ENCODE measurements at places on chromosomes 6 and 20.
A peak's percentile ranks its signal among the peaks of the same experiment; 100 is the strongest.

DNA sequence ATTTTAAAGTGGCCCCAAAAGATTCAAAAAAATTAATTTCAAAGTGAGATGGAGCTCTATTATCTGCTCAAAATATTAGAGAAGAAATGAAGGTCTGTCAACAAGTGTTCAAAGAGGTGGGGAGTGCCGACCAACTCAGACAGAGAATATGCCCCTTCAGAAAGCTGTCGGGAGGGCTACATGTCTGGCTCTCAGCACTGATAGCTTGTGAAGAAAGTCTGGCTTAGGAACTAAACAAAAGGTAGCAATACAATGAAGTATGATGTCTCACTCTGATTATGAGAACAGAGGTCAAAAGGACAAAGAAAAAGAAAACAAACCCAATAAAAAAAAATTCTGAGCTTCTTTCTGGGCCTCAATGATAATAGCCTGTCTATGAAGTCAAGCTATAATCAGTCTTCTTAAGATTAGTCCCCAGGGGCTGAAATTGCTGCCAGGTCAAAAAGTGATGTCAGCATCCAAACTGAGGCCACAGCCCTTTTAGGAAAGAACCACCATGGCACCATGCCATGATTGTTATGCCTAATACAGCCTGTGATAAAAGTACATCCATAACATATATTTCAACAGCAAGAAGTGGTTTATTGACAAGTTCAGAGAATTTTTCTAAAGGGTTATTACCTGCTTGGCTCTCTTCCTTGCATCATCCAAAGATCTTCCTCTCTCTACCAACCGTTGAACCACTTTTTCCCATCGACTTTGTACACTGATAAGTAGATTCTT is 150.9 kb downstream of the DST start:
- no peak for DNase-seq

DNA sequence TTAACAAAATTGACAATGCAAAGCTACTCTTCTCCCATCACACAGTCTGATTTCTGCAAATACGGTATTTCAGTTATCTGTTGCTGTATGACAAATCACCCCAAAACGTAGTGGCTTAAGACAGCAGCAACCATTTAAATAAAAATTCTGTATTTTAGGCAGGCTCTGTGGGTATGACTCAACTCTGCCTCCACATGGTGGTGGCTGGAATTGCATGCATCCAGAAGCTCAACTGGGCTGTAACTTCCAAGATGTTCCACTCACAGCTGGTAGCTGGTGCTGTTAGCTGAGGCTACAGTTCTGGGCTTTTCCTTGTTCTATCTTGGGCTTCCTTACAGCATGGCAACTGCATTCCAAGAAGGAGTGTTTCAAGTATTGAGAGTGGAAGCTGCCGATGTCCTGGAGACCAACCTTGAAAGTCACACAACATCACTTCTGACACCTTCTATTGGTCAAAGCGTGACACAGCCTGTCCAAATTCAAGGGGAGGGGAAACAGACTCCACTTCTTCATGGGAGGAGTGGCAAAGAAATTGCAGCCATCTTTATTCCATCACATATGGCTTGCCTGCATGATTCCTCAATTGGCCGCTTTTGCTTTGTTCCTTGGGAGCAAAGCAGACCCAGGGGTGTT is 39.7 kb upstream of the TULP1 start:
- peak; percentile 24 for DNase-seq

DNA sequence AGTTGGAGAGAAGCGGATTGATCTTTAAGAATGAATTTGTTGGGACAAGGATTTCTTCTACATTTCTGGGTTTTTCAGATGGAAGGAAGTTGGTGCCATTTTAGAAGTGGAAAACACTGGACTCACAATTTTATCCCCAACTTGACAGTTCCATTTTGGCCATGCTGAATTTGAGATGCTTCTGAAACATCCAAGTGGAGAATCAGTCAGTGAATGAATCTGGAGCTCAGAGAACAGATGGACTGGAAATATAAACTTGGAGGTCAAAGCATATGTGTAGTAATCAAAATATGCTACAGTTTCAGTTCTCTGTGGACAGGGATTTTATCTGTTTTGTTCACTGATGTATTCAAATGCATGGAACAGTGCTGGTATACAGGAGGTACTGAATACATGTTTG is 89.9 kb downstream of the KCNQ5 start:
- no peak for DNase-seq

- DNase-seq, result no peak
These were observed 23.9 kb downstream of the C20orf203 start for GRCh38 chr20:32649697-32650400.

- DNase-seq, result no peak
These were observed 2.2 kb downstream of the TFAP2A start for GRCh38 chr6:10412461-10413261.

DNA sequence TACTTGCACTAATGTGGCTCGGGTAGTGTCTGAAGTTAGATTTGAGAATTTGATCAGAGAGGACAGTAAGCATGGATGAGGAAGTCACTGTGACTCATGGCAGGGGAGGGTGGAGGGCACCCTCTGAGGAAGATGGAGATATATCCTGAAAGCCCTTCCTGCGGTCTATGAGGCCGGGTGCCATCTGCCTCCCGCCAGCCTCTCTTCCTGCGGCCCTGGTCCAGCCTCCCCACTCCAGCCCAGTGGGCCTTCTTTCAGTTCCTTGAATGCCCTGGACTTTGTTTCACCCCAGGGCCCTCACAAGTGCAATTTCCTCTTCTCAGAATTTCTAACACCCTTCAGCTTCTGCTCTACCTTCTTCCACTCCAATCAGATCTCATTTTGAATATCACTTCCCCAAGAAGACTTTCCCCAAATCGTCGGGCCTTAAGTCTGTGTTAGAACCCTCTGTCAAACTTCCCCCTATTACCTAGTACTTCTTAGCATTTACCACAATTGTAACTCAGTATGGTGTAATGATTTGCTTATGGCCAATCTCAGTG is 20.2 kb upstream of the TNFAIP3 start:
- no peak for DNase-seq

- no peak for DNase-seq
These were observed 256.5 kb upstream of the PRND start for GRCh38 chr20:4465212-4465611.

DNA sequence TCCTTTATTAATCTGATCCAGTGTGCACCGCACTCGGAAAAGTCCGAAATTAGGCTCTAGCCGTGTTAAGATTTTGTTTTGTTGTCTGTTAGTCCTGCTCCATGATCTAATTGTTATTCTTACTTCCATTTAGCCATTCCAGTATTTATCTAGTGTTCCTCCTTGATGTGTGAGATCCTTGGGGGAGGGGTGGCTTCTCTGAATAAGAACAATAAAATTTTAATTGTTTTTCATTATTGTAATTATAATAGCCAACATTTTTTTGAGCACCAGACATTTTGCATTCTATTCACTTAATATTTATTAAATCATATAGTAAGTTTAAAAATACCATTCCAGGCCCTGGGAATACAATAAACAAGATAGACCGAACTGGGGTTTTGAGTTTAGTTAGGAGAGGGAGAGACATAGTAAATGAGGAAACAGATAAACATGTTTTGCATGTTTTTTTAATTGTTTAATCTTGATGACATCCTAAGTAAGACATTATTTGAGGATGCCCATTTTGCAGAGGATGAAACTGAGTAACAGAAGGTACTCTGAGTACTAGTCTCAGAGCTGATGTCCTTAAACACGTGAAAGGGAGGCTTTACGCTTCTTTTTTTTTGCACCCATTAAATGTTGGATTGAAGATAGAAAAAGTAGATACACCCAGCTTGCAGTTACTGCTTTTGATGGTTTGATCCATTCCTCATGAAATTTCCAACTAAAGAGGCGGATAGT is 1.2 kb downstream of the CBFA2T2 start:
- no peak for DNase-seq

DNA sequence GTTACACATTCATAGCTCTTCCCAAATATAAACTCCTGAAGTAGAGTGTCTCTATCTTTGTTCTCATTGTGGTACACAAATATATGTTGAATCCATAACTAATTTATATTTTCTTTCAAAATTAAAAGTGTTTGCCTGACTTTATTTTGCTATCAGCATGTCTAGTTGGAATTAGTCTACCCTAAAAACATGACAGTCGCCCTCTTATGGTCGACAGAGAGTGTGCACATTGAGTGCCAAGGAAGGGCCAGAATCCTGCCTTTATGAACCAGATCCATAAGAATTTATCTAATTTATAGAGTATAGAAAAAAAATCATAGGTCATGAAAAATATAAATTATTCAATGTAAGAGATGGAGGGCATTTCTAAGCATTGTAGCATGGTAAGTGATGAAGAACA is 12.3 kb upstream of the DEFB112 start:
- DNase-seq, result no peak

GRCh38 chr6:128271011-128271410 is 249.4 kb downstream of the PTPRK start:
- DNase-seq, result no peak

- no peak for DNase-seq
These were observed 77.0 kb downstream of the FOXA2 start for GRCh38 chr20:22507240-22507961.

GRCh38 chr20:36613974-36614373 is 8.4 kb downstream of the RAB5IF start:
- no peak for DNase-seq

DNA sequence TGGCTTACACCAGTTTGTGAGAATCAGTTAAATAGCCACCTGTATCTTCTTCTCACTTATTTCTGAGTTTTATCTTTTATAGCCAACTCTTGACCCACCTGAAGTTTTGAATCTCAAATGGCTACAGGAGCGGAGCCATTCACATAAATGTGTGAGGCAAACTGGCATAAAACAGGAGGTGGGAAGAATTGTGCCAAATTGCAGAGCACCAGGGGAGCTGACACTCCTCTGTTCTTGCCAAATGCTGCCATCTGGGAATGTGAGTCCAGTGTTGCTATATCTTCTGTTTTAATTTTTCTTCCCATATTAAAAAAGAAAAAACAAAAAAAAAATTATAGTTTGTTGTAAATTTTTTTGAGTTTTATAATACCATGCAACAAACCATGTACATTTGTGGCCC is 17.0 kb upstream of the RNF146 start:
- DNase-seq, result no peak

- DNase-seq, result no peak
These were observed 12.9 kb downstream of the SLC17A9 start for GRCh38 chr20:62965363-62965771.

GRCh38 chr6:30954631-30955366 is 14.0 kb downstream of the MUCL3 start:
- DNase-seq, result no peak

- DNase-seq, result no peak
These were observed 397 bp downstream of the WDR27 start for GRCh38 chr6:169701311-169701953.

- DNase-seq, result no peak
These were observed 17.1 kb downstream of the IFNGR1 start for GRCh38 chr6:137202078-137202477.

DNA sequence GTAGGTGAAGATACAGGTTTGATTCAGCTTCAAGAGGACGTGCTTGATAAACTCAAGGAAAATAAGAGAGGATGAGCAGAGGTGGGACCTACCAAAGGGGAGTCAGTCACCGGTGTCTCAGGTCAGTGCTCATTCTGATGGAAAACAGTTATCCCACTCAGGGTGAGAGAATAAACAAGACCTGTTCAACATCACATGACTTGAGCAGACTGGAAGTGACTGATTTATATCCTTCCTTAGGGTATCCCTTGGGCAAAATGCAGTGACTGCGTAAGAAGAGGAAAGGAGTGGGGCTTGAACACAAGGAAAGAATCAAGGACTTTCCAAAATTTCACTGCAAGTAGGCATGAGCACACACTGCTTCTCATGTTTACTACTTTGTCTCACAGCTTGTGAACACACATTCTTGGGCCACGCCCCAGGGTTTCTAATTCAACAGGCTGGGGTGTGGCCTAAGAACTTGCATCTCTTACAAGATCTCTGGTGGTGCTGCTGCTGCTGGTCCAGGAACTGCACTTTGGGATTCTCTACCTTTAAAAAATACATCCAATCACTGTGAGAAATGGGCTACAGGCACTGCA is 11.6 kb downstream of the CST3 start:
- DNase-seq, result no peak

GRCh38 chr6:114075777-114076176 is 104.8 kb upstream of the HDAC2 start:
- no peak for DNase-seq

- DNase-seq, result no peak
These were observed 30.9 kb upstream of the TULP1 start for GRCh38 chr6:35543459-35544193.

- no peak for DNase-seq
These were observed 8.1 kb downstream of the RANBP9 start for GRCh38 chr6:13703496-13703895.

DNA sequence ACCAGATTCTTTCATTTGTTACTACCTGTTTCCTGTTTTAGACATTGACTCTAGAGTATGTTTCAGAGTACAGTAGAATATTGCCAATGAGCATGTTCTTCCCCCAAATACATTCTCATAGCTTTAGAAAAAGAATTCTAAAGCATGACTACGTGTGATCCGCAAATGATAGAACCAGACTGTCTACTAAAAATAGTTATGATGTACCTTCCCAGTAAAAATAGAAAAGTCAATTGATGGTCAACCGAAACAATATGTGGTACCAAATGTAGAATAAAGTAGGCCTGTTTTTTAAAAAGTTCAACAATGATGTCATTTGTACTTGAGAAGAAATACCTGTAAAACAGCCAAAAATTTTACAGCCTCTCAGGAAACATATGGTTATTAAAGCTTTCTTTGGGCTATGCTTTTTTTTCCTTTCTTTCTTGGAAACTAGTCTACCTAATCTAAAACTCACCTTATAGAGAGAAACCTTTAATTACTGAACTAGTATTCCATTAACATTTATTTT is 130.1 kb upstream of the MTHFD1L start:
- no peak for DNase-seq

DNA sequence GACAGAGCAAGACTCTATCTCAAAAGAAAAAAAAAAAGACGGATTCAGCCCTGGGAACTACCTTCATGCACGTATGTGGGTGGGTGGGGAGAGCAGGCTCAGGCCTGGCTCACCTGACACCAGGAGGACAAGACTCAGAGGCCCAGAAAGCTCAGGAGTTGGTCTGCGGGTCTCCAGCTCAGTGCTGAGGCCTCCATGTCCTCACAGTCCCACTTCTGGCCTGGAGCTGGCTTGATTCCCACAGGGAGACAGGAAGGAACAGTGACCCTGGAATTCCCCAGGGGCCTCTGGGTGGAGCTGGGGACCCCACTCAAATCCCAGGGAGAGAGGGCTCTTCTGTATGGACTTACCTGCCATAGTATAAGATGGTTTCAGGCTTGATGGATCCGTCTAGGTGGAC is 15.6 kb downstream of the ADA start:
- no peak for DNase-seq

DNA sequence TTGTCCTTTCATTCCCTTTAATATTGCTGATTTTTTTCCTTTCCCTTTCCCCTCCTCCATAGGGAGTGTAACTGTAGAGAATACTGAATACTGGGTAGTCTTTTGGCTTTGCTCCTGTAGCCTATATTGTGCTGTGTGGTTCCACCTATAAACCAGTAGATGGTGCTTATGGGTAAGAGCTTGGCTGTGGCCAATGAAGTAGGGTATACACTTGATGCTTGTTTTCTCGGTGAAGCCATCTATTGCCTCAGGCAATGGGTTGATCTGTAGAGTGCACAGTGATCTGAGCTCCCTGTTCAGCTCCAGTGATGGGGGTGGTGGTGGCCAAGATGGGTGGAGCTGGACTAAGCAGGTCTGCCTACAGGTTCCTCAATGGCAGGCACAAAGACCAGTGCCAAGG is 203.3 kb upstream of the IMPG1 start:
- no peak for DNase-seq

All from activated CD8-positive, alpha-beta memory T cell treated with anti-CD3 and anti-CD28 coated beads for 1 hour (primary cell).